ENCODE measurements at places on chromosomes 11 and 22.

GRCh38 chr11:95156916-95157541 is 67.4 kb downstream of the ENDOD1 start:
- no peak for DNase-seq

- DNase-seq, result no peak
Measured at GRCh38 chr22:47163856-47164513, 401.5 kb downstream of the TBC1D22A start.

DNA sequence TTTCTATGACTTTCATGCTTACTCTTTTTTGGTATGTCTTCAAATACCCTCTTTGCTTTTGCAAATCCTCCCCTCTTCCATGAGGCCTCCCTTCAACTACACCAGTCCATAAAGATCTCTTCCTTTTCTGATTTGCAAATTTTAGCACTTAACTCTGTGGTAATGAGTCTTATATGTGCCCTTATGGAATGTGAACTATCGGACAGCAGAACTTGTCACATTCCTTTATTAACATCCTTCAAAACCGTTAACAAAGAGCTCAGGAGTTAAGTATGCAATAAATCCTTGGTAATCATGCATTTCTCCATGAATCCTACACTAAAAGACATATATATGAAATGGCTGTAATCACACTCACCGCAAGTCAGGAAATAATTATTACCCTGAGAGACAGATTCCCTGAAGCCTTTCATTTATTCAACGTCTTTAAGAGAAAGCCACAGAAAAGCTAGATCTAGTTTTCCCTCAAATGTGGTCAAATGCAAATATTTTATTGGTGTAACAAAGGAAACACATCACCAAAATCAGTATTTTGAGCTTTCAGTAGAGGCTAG is 7.4 kb downstream of the CLNS1A start:
- DNase-seq, result no peak

GRCh38 chr11:70262951-70263350 is 7.5 kb upstream of the PPFIA1 start:
- no peak for DNase-seq

- no peak for DNase-seq
Measured at GRCh38 chr11:58047818-58048217, 17.1 kb downstream of the OR6Q1 start.

DNA sequence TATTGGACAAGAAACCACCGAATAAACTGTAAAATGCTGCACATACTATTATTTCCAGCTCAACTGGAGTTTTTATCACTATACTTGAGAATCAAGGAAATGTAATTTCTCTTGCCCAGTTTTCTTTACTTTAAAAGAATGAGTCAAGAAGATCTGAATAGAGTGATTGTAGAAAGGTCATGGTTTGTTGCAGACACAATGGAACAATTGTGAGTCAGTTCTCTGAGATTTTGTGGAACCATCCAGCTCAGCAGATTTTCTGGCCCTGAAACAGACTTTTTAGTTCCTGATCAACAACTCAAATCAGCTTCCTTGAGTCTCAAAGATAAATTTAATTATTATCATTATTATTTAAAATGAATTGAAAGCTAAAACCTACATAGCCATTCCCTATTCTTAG is 1.3 kb downstream of the TCN1 start:
- no peak for DNase-seq

- no peak for DNase-seq
Measured at GRCh38 chr11:96063053-96063452, 139.1 kb upstream of the MTMR2 start.

DNA sequence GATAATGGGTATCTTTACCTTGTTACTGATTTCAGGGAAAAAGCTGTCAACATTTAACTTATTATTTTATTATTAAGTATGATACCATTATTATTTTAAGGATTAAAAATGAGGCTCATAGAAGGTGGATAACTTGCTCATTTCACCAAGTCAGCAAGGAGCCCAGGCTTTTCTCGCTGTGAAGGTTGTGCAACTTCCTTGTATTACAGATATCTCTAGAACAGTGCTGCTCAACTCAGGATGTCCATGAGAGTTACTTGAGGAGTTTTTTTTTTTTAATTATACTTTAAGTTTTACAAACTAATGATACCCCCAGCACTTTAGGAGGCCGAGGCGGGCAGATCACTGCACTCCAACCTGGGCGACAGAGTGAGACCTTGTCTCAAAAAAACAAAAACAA is 98.2 kb downstream of the INSC start:
- DNase-seq, result no peak

- no peak for DNase-seq
Measured at GRCh38 chr11:9332655-9333054, 18.3 kb upstream of the TMEM41B start.

DNA sequence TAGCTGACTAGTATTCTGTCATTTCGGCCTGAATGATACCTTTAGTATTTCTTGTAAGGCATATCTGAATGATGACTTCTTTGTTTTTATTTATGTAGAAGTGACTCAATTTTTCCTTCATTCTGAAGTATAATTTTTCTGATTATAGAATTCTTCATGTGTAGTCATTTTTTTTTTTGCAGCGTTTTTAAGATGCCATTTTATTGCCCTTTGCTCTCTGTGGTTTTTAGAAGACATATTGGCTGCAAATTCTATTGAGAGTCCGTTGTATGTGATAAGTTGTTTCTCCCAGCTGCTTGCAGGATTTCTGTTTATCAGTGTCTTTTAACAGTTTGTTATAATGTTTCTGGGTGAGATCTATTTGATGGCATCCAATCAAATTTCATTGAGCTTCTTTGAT is 1224.8 kb downstream of the JRKL start:
- no peak for DNase-seq

GRCh38 chr11:68821670-68822069 is 20.0 kb downstream of the CPT1A start:
- DNase-seq, result no peak

DNA sequence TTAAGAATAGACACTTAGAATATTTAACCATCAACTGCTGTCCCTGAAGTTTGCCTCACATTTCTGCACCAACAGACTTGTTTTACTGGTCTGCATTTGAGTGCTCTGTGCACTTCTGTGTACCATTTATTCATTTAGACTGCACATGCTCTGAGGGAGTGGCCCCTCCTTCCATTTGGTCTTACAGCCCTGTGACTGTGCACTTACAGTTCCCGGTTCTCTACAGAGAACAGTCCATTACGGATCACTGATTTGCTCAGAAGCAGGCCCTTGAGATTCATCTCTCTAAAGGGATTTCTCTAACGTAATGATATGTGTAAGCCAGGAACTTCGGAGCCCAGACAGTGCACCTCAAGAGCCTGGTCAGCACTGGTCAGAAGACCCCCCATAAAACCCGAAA is 247.3 kb upstream of the BLID start:
- no peak for DNase-seq

GRCh38 chr22:20227363-20227762 is 40.8 kb downstream of the RTN4R start:
- no peak for DNase-seq

DNA sequence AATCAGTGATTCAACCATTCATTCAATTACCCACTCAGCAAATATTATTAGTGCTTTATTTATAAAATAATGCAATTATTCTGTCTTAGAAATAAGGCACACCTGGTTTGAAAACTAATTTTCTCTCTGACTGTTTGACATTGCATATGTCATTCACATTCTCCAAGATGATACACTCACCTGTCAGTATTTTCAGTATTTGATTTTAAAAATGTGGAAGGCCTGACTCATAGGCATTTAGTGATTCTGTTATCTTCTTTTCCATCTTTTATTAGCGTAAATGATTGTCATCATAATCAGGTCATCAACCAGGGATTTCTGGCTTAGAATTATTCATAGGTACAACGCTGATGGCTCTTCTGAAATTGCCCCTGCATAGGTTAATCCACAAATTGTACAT is 480.9 kb downstream of the CNTN5 start:
- DNase-seq, result no peak

DNA sequence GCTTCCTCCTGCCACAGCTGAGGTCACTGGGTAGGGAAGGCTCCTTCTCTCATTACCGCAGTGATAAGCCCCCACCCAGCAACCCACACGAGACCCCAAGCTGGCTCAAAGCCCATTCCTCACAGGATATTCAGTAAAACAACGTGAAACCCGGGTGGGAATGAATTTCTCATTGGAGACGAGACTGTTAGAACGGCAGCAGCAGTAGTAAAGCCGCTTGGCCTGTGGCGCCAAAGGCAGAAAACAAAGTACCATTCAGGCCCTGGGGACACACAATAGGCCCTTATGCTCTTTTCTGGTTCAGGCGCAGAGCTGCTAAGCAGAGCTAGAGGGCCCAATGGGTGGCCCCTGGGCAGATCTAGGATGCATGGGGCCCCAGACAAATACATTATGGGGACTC is 45.3 kb downstream of the PC start:
- DNase-seq, result no peak

- DNase-seq, result no peak
Measured at GRCh38 chr22:40430991-40431390, 60.6 kb downstream of the SGSM3 start.

DNA sequence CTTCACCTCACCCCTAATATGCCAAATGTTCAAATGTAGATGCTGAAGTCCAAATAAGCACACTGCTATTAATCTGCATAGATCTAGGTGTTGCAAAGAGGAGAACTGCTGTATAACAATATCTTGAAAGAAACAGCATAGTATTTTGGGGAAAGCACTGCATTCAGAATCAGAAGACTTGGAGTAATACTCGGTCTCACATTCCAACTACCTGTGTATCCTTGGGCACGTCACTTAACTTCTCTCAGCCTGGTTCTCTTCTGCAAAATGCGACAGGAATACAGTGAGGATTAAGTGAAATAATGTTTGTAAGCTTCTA is 332 bp upstream of the HMGXB4 start:
- DNase-seq, result no peak

GRCh38 chr22:35746946-35747703 is 29.5 kb downstream of the APOL5 start:
- DNase-seq, result no peak

DNA sequence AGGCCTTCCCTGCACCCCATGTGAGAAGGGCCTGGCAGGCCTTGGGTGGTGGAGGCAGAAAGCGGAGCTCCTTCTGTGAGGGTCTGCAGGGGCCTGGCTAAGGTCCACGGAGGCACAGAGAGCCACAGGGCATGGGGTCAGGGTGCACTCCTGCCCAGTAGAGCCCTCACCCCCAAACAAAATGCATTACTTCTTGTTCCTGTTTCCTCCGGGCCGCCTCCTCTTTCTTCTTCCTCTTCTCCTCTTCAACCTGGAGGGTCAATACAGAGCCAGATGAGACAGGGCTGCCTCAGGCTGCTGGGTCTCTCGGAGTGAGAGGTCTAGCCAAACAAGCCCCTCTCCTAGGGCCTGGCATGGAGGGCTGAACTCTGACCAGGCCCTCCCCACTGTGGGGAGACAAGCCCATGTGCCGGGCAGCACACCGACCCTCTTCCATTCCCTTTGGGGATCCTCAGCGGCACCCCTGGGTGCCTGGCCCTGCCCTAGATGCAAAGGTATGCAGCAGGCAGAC is 10.3 kb upstream of the NAP1L4 start:
- DNase-seq, result no peak

- DNase-seq, result no peak
Measured at GRCh38 chr11:44228379-44228778, 81.6 kb downstream of the ALX4 start.

- no peak for DNase-seq
Measured at GRCh38 chr11:131692151-131692550, 321.7 kb downstream of the NTM start.

DNA sequence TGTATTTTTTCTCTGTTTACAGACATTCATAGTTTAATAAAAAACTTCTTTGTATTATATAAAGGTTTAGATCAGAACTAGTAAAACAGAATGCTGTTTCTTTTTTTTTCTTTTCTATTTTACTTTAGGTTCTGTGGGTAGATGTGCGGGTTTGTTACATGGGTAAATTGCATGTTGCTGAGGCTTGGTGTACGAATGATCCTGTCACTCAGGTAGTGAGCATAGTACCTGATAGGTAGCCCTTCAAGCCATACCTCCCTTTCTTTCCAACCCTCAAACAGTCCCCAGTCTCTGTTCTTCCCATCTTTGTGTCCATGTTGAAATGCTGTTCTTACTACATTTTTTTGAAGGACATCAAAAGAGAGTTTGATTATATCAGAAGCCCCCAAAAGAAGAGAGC is 3.2 kb downstream of the ATM start:
- no peak for DNase-seq

DNA sequence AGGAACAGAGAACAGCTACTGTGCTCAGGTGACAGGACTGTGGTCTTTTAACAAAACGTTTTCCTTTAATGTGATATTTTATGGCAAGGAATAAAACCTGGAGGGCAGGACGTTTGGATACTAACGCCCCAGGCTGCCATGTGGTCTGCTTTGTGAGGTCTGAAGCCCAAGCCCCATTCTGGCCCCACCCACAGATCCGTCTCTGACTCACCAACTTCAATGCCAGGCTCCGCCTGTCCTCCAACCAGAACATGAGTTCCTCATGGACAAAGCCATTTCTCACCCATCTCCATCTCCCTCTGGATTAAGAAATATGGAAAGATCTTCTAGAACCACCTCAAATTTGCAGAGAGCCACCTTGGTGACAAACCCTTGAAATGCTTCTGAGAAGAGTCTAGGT is 148.8 kb downstream of the CRYBB2 start:
- no peak for DNase-seq

DNA sequence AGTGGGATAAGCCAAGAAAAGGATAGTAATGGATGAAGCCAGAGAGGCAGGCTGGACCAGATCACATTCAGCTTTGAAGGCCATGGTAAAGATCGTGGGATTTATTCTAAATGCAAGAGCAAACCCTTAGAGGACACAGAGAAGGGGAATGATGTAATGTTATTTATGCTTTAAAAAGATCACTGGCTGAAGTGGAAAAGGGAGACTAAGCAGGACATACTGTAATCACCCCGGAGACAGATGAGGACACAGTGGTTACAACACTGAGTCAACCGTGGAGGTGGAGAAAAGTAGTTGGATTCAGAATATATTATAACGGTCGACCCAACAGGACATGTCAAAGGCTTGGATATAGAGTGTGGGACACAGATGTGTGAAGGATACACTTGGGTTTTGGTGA is 38.5 kb downstream of the CDON start:
- DNase-seq, result no peak

GRCh38 chr11:74449369-74449931 is 17.9 kb downstream of the KCNE3 start:
- DNase-seq, result no peak

DNA sequence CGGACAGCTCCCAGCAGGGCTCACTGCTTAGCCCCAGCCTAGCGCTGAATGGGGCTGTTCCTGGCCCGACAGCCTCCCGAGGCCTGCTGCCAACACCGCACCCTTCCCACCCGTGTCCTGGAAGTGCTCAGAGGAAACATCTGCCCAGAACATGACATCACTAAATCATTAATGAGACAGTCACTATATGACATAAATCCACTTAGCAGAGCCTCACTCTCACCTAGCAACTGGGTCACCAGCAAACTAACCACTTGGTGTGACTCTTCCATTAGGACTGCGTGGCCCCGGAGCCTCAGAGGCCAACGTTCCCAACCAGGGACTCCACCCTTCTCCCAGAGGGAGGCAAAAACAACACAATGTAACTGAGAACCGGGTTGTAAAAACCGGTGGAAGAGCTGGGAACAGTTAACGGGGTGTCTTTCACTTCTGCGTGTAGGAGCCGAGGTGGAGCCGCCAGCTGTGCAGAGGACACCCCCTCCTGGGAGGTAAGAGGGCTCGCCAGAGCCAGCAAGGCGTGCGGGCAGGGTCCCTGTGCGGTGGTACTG is 21.4 kb upstream of the PACSIN2 start:
- DNase-seq, result no peak

GRCh38 chr11:69695581-69695980 is 8.2 kb downstream of the FGF19 start:
- no peak for DNase-seq

Measured in anterior cingulate cortex (tissue), 58 donors.